Neural crest cell (in vitro differentiated cells): ENCODE measurements at places on chromosomes 4 and X.

GRCh38 chr4:88429401-88429800, 27.5 kb upstream of the HERC5 start:
- no peak for DNase-seq

- DNase-seq = no peak
Observed at GRCh38 chr4:153904011-153904410, 115.1 kb upstream of the SFRP2 start.

GRCh38 chr4:79798047-79798446, 275.0 kb downstream of the ANTXR2 start:
- no peak for DNase-seq

DNA sequence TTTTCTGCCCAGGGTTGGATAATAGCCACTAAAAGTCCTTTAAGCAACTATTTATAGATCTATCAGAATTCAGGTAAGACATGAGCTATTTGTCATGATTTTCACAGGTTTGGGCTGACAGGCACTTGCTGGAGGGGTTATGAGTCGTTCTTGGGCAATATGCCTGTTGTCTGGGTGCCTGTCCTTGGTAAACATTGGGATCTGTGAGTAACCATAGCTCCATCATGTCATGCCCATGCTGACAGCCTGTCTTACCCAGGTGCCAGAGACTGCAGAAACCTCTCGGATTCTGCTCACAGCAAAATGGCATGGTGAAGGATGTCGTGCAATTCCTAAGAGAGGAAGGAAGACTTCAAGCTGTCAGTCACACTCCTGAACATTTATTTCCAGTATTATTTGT, 116.0 kb upstream of the PUDP start:
- DNase-seq = no peak

DNA sequence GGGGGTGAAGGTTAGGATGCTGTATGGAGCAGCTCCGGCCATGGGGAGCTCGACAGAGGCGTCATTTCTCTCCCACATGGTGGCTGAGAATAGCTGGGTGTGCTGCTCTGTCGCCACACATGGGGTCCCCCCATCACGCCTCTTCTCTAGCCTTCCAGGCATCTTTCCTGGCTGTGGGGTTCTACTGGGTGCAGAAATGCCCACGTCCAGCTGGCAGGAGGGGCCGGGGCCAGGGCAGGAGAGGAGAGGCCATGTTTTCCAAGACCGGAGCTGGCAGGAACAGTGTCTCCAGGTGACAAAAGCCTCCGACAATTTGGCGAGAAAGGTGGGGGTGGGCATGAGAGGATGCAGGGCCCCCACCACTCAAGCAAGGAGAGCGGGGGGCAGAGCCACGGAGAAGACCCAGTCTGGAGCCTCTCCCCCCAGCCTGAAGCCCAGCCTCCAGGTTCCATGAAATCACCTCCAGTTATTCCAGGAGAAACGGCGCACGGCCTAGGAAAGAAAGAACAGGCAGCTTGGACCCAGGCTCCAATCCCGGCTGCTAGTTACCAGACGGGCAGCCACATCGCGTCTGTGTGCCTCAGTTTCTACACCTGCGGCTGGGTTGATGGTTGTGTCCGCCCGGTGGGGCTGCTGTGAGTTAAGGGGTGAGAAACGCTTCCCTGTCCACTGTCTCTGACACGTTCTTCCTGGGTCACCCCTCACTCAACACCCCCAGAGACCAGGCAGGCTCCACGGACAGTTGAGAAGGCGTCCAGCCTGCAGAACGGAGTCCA, 27.4 kb upstream of the SPON2 start:
- DNase-seq = no peak

DNA sequence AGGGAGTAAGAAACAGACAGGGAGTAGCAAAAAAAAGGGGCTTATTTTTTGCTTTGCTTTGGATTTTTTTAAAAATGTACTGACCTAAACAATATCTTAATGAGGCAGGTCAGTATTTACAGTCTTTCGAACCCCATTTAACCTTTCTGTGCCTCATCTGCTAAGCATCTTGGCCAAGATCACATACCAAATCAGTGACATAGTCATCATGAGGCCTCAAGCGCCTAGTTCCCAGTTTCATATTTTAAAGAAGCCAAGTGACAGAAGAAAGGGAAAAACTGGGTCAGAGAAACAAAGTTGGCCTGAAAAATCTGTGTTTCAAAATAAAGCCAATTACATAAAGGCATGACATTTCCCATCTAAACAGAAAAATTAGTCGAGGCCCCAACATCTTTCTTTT, 94.6 kb upstream of the WDR44 start:
- DNase-seq = no peak

DNA sequence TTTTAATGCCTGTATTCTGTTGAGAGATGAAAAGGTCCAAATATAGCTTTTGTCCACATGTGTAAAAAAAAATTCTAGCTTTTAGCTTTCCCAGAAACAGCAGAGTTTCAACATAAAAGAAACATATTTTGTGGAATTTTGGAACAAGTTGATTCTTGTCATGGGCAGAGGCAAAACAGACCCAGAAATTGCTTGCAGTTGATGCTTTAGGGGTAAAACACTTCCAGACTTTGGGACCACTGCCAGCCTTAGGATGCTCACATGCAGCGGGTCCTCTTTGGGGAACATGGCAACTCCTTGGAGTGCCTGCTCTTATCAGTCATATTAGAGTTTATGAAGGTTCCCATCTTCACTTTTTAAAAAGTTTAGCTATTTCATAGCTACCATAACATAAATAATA, 30.4 kb downstream of the DCLK2 start:
- no peak for DNase-seq

DNA sequence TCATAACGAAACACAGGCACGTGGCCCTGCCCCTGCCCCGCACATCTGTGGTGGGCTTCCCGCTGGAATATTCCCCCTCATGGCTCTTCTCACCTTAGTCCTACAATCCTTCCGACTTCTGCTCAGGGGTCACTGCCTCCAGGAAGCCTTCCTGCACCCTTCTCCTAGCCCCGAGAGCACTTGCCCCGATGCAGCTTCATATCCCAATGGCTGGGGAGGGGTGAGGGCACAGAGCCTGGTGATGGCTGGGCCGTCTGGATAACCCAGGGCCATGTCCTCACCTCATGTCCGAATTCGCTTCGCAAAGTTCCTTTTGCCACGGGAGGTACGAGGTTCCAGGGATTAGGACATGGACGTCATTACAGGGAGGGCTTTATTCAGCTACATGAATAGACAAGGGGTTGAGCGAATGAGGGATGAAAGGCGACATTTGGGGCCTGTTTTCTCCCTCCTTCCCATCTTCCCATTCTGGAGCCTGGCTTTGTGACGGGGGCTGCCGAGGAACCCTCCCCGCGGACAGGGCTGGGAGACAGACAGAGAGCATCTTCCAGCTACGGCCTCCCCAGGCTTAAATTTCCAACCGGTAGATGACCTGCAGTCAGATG, 35.5 kb upstream of the HMX1 start:
- DNase-seq = no peak

GRCh38 chr4:155675709-155676429, 9.2 kb downstream of the GUCY1A1 start:
- DNase-seq = no peak

GRCh38 chr4:24768604-24769003, 26.8 kb upstream of the SOD3 start:
- DNase-seq = no peak
